Effector memory CD8-positive, alpha-beta T cell (primary cell): ENCODE measurements at places on chromosomes 7 and 10.

GRCh38 chr7:15330943-15331342 lies 230.9 kb downstream of the AGMO start:
- no peak for DNase-seq

DNA sequence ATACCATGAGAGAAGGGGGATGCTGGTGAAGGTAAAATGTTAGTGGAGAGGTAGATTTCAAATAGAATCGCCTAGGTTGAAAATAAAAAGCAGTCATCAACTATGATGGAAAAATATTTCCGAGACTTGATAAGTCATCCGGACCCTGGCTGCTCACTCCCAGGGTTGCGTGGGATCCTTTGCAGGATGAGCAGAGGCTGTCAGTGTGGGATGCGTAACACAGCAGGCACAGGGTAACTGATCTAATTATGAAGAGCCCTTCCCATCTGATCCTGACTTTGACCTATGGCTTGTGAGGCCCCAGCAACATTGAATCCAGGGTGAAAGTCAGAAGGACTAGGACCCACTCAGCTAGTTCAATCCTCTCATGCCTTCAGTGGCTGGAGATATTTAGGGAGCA lies 236.9 kb downstream of the DPP6 start:
- no peak for DNase-seq

DNA sequence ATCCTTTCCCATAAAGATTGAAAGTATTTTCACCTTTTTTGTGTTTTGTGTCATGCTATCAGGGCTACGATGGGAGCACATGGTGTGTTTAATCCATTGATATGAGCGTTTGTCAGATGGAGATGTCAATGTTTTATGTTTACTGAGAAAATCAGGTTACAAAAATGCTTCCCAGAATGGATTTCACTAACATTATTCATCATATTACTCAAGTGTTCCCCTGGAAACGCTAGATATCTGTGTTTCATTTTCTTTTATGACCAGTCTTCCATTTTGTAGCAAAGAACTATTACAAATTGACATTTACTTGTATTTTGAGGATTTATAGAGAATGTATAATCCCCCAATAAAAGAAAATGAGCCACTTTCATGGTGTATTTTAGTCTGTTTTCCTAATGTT lies 293.5 kb upstream of the AKR1E2 start:
- no peak for DNase-seq

- DNase-seq: no peak
Observed at GRCh38 chr10:113890769-113891168, 36.3 kb downstream of the NHLRC2 start.

- DNase-seq: no peak
Observed at GRCh38 chr7:118148930-118149329, 35.0 kb upstream of the LSM8 start.

- DNase-seq: no peak
Observed at GRCh38 chr10:31708474-31708873, 220.2 kb downstream of the ARHGAP12 start.

- no peak for DNase-seq
Observed at GRCh38 chr10:80476685-80477084, 22.6 kb downstream of the TSPAN14 start.

- DNase-seq: no peak
Observed at GRCh38 chr7:47763063-47763974, 181.4 kb upstream of the TNS3 start.

GRCh38 chr10:6301488-6302075 lies 98.8 kb downstream of the PFKFB3 start:
- DNase-seq: no peak

DNA sequence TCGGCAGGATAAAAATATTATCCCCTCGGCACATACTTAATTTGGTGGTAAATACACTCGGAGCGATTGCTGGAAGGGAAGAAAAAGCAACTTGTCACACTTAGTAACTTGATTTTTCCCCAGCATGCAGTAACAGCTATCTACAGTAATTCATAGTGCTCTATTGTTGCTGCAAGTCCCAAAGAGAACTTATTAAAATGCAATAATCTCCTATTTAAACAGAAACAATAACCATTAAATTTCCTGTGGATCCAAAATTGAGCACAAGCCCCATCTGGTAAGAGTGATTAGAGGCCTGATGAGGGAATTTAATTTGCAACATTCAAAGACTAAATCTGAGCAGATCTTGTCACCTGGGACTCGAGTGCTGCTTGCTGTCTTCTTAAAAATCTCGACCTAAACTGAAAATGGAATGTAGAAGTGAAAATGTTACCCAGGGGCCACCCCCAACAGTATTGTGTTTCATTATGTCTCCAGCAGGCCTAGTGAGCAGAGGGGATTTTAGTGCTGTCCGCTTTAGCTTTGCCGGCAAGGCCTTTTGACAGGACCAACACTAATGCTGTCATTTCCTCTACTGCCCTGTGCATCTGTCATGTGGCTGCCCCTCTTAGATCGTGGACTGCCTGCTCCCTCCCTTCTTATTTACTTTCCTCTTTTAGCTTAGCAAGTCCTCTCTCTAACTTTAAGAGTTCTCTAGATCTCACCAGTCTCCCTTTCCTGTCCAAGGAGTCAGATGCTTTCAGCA lies 639.7 kb downstream of the AUTS2 start:
- no peak for DNase-seq

DNA sequence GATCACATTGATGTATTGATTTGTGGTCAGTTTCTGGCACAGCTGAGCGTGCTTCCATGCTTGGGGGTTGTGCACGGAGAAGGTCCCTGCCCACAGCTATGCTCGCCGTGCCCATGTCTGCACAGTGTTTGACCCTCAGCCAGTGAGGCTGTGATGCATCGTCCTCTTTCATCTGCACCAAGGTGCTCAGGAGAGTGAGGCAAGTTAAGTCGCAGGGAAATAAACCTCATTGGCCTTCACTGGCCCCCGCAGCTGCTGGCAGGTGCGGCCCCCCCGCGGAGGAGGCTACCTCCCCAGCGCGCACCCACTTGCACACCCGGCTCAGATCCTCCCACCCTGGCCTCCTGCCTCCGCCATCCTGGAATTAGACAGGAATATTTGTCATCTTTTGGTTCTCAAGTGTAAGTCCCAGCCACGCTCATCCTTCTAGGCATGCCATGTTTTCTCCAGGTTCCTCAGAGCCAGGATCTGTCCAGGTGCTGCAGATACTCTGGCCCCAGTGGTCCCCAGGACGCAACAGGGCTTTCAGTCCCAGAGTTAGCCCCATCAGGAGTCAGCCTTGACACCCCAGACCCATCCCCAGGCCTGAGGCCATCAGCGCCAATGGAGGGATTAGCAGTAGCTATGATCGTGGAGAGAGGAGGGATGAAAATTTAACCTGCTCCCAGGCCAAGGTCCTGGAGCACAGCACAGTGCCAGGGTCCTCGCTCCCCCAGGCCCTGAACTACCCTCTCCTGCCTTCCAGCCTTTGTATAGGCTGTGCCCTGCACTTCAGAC lies 93.7 kb downstream of the OAT start:
- no peak for DNase-seq

DNA sequence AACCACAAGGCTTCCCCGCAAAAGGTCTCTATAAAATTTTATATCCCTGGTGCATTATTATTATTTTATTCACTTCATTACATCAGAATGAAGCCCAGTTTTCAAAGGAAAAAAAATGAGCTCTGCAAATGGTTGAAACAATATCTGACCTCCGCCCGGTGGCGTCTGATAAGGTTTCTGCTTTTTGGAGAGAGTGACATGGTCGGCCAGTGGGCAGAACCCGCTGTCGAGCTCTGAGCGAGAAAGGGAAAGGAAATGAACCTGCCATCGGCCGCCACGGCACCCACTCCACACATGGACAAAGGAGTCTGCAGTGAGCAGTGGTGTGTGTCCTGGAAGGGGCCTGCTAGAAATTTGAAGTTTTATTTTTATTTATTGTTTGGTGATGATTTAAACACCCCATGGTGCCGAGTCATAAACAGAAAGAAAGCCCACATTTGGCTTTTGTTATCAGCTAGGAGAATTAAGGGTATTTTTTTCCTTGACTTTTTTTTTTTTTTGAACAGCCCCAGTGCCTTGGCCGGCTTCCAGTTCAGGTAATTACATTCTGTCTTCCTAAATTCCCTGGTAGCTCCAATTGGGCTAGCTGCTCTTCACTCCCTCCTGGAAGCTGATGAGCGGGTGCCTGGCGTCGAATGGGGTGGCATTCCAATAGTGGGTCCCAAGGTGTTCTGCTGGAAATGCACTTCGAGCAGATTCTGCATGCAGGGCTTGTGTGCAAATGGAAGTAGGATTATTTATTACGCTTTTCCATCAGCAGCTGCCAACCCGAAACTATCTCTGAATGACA lies 149.4 kb upstream of the MKI67 start:
- no peak for DNase-seq

- DNase-seq: no peak
Observed at GRCh38 chr10:34596351-34596750, 218.7 kb downstream of the PARD3 start.

DNA sequence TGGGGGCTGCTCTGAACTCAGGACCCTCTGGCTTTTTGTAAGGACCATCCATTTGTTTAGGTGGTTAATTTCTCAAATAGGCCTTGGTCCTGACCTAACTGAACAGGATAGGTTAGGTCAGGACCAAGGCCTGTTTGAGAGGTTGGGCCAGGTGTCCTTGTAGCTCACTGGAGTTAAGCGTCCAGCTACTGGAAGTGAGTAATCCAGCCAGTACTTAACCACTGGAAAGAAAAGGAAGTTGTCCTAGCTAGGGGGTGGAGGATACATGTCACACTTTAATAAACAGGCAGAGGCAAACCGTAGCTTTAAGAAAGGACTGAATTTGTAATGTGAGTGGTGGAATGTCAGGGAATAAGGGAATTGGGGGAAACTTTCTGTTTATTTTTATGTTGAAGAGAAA lies 96.0 kb downstream of the GPR85 start:
- DNase-seq: no peak

- no peak for DNase-seq
Observed at GRCh38 chr7:93249491-93250148, 17.5 kb downstream of the VPS50 start.

DNA sequence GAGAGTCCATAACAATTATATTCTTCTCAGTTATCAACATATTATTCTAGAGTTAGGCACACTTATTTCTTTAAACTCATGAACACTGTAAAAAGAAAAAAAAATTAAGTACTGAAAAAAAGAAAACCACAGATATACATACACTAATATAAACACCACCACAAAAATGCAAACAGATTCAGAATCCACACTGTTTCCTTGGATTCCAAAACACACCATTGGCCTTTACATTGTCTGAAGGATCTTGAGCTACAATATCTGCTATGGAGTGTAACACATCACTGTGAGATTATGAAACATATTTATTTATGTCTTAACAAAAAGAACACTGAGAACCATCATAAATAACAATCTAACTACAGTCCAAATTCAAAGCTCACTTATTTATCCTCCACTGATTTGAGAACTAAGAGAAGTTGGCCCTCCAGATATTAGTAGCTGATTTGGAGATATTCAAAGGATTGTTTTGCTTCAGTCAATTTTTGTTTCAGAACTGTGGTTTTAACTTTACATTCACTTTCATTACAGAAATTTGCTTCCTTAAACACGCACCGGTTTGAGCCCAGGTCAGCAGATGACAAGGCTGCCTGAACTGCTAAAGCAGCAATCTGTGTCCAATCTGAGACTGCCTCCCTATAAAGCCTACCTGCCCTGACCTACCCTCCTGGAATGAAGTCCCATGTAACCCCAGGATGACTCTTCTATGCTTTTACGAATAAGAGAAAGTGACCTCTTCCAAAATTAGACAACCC lies 47.0 kb upstream of the CDK1 start:
- peak; percentile 12 for DNase-seq

GRCh38 chr10:77711683-77712049 lies 74.1 kb upstream of the KCNMA1 start:
- no peak for DNase-seq

DNA sequence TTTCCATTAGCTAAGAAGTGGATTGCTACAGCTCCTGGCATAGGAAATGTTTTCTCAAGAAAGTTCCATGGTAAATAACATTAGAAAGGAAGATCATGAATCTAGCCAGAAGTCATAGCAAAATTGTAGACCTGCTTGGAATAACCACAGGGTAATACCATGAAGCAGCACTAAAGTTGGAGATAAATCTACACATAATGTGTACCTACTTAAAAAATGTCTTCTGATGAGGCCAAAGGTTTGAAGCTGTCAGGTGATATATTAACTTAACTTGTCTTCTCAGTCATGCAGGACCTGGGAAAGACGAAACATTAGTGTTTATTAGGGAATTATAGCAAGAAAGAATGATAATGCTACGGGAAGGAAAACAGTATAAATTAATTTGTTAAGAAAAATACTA lies 6.3 kb downstream of the CISD1 start:
- DNase-seq: no peak

GRCh38 chr7:121180436-121181063 lies 148.2 kb upstream of the WNT16 start:
- no peak for DNase-seq

GRCh38 chr10:79321951-79322350 lies 25.3 kb upstream of the PPIF start:
- DNase-seq: no peak

DNA sequence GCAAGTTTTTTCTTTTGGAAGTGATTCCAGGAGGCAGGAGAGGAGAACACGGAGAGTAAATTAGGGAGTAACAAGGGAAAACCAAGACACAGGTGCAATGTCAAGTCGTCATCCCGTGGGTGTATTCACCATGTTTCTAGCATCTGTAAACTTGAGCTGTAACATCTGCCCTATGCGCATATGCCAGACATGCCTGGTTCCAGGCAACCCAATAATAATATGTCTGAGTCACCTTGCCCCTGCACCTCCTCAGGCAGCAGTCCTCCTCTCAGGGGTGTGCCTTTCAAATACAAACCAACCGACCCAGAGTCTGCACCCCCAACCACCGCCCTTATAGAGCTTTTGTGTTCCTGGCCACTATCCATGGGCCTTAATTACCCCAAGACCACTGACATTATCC lies 107.0 kb upstream of the PDE1C start:
- DNase-seq: no peak

DNA sequence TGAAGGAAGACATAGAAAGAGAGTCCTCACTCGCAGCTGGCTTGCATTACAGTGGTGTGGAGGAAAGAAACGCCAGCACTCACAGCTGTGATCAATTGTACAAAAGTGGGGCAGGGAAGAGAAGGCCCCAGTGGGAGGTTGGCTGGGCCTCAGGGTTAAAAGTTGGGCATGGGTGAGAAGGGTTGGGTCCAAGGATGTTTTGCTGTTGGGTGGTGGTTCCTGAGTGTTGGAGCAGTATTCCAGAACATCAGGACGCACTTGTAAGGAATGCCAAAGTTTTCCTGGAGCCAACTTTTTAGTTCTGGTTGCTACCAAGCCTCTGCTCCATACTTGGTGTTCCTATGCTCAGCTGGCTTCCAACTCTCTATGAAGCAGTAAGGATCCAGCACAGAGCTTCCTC lies 55.4 kb upstream of the MKRN1 start:
- DNase-seq: no peak

GRCh38 chr10:3042589-3042988 lies 24.8 kb upstream of the PFKP start:
- DNase-seq: no peak

- DNase-seq: no peak
Observed at GRCh38 chr7:43692582-43693373, 36.5 kb downstream of the COA1 start.

DNA sequence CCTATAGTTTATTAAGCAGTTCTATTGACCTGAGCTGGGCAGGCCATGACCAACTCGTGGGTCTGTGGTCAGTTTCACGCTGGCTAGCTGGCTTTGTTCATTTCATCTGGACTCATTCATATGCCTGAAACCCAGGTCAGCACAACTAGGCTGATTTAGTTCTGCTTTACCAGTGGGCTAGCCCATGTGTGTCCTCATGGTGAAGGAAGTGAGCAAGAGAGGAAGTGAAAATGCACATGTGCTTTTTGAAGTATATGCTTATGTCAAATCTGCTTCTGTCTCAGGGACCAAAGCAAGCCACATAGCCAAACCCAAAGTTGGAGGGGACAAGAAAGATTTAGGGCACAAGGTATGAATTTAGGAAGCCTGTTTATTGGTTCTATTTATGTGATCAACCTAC lies 154.5 kb downstream of the RNF133 start:
- no peak for DNase-seq
